ENCODE measurements at places on chromosomes 13 and 19.

DNA sequence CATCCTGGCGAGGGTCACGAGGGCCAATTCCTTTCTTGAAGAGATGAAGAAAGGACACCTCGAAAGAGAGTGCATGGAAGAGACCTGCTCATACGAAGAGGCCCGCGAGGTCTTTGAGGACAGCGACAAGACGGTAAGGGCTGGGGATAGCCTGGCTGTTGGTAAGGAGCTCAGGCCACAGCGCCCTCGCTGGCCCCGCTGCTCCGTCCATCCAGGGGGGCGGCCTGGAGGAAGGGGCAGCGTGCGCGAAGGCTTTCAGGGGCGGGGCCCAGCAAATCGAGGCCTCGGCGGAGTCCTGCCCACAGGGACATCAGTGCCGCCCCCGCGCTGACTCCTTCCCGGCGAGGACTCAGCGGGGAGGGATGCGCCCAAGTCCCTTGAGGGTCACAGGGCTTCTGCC, 6.9 kb downstream of the F10 start:
- no peaks in the 10 kb centered on the region for H3K4me1 ChIP-seq
- DNase-seq = no peak
- no peaks in the 10 kb centered on the region for H3K36me3 ChIP-seq
- H3K4me3 ChIP-seq = peak overlapping the region; percentile 60

- H3K27me3 ChIP-seq = no peaks in the 10 kb centered on the region
- no peak overlapping the region for H3K4me3 ChIP-seq
- H3K36me3 ChIP-seq = no peaks in the 10 kb centered on the region
- H3K27ac ChIP-seq = no peak overlapping the region
Measured at GRCh38 chr13:32409561-32410421, 18.1 kb downstream of the N4BP2L1 start.

GRCh38 chr19:13040232-13040947, 45.1 kb downstream of the NFIX start:
- no peak for DNase-seq
- H3K4me3 ChIP-seq = peak overlapping the region; percentile 25

DNA sequence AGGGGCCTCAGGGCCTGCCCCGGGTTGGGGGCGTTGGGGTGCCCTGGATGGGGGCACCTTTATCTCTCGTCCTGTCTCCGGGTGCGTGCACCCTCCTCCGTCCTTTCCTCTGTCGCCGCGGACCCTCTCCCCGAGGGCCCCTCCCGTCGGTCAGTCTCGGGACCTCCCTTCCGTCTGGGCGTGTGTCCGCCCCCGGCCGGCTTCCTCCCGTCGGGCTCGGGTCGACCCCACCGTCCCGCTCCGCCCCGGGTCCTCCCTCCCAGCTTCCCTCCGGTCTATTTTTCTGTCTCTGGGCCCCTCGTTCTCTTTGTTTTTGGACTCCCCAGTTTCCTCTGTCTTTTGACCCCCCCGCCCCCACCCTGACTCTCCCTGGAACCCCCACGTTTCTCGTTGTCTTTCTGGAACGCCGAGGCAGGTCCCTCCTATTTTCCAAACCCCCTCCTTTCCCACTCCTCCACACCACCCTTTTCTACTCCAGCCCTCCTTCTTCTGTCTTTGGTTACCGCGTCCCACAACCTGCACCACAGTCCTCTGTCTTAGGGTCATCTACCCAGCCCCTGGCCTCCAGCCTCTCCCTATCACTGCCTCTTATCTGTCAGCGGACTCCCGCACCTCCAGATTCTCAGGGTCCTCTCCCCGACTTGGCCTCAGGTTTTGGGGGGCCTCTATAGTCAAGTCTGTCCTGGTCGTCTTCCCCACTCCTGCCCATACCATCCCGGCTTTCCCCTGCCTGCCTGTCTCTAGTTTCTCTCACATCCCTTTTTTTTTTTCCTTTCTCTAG, 757 bp downstream of the EGLN2 start:
- H3K27me3 ChIP-seq = no peaks in the 10 kb centered on the region
- H3K36me3 ChIP-seq = peaks cover 3% of the 10 kb centered on the region
- peak overlapping the region; percentile 79 for H3K27ac ChIP-seq
- peak overlapping the region; percentile 91 for H3K4me3 ChIP-seq

- peak overlapping the region; percentile 15 for H3K27ac ChIP-seq
- H3K4me3 ChIP-seq = no peak overlapping the region
- peaks cover 54% of the 10 kb centered on the region for H3K4me1 ChIP-seq
- no peaks in the 10 kb centered on the region for H3K27me3 ChIP-seq
- H3K36me3 ChIP-seq = no peaks in the 10 kb centered on the region
Measured at GRCh38 chr13:98508685-98509084, 68.2 kb downstream of the STK24 start.

DNA sequence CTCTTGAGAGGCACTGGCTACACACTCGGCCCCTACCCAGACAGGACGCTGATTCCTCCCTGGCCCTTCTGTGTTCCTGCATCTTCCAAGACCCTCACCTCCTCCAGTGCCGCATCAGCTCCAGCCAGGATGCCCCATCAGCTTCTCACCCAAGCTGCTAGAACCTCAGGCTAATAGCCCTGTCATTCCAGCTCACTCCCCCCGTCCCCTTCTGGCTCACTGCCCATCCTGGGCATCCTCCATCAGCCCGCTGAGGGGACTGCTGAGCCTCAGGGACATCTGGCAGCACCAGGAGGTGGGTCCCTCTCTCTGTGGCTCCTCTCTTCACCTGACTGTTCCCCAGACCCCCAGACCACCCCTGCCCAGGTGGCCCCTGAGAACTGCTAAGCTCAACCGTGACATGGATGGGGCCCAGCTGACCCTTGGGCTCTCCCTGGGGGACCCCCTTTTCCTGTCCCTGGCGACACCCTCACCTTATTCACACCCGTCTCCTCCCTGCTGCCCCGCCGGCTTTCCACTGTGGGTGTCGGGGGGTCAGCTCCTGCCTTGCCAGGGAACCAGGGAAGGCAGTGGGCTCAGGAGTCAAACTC, 4.8 kb downstream of the FFAR3 start:
- no peaks in the 10 kb centered on the region for H3K27me3 ChIP-seq
- no peak overlapping the region for H3K4me3 ChIP-seq
- H3K4me1 ChIP-seq = no peaks in the 10 kb centered on the region
- no peaks in the 10 kb centered on the region for H3K36me3 ChIP-seq
- no peak overlapping the region for H3K27ac ChIP-seq

- no peak overlapping the region for H3K27ac ChIP-seq
- H3K36me3 ChIP-seq = no peaks in the 10 kb centered on the region
- no peak for DNase-seq
Measured at GRCh38 chr13:36912369-36912768, 7.7 kb downstream of the SMAD9 start.

- H3K27me3 ChIP-seq = no peaks in the 10 kb centered on the region
- no peak for DNase-seq
- H3K36me3 ChIP-seq = no peaks in the 10 kb centered on the region
- no peak overlapping the region for H3K4me3 ChIP-seq
- no peaks in the 10 kb centered on the region for H3K4me1 ChIP-seq
Measured at GRCh38 chr13:47112205-47112902, 215.5 kb upstream of the HTR2A start.

- no peaks in the 10 kb centered on the region for H3K36me3 ChIP-seq
- H3K4me1 ChIP-seq = peaks cover 56% of the 10 kb centered on the region
- no peak overlapping the region for H3K27ac ChIP-seq
- DNase-seq = no peak
Measured at GRCh38 chr19:18496980-18497256, 25.0 kb downstream of the ELL start.

GRCh38 chr13:20799726-20800416, 26.1 kb upstream of the EEF1AKMT1 start:
- no peak overlapping the region for H3K27ac ChIP-seq
- DNase-seq = no peak
- H3K4me1 ChIP-seq = peaks cover 8% of the 10 kb centered on the region
- no peaks in the 10 kb centered on the region for H3K27me3 ChIP-seq
- H3K4me3 ChIP-seq = no peak overlapping the region

- no peak for DNase-seq
- H3K4me3 ChIP-seq = no peak overlapping the region
- no peaks in the 10 kb centered on the region for H3K36me3 ChIP-seq
- H3K27ac ChIP-seq = no peak overlapping the region
- no peaks in the 10 kb centered on the region for H3K4me1 ChIP-seq
- H3K27me3 ChIP-seq = no peaks in the 10 kb centered on the region
Measured at GRCh38 chr13:109669234-109669612, 117.2 kb downstream of the IRS2 start.

DNA sequence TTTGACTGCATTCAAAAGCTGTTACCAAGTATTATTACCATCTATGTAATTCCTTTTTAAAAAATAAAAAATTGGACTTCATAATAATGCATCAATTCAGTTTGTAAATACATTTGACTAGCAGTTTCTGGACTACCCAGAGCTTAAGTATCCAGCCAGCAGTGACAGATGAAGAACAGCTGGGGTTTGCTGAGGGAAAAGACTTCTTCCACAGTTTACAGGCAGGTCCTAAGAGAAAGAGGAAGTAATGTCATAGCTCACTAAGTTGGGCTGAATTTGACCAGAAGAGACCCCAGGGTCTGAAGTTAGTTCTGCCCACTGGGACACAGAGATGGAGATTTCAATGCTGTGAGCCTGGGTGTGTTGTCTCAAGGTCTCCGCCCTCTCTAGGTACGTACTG, 96.4 kb downstream of the MBNL2 start:
- H3K4me3 ChIP-seq = no peak overlapping the region
- peaks cover 57% of the 10 kb centered on the region for H3K4me1 ChIP-seq
- no peaks in the 10 kb centered on the region for H3K27me3 ChIP-seq
- H3K36me3 ChIP-seq = no peaks in the 10 kb centered on the region
- H3K27ac ChIP-seq = no peak overlapping the region

DNA sequence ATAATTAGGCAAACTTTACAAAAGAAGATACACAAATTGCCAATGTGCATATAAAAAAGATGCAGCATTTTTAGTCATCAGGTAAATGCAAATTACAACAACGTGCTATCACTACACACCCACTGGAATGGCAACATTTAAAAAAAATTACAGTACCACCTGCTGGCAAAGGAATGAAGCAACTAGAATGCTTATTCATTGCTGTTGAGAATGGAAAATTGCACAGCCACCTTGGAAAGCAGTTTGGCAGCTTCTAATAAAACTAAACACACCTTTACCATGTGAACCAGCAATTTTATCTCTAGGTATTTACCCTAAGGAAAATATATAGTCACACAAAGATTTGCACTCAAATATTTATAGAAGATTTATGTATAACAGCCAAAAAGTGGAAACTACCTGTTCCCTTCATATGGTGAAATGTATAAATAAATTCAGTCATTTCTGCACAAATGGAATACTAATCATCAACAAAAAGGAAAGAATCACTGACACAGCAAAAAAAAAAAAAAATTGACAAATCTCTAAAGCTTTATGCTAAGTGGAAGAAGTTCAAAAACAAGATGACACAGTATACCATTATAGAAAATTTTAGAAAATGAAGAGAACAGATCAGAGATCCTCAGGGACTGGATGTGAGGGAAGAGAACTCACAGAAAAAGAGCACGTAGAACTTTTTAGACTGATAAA, 30.3 kb downstream of the OXGR1 start:
- H3K4me3 ChIP-seq = no peak overlapping the region
- H3K27ac ChIP-seq = no peak overlapping the region
- H3K27me3 ChIP-seq = no peaks in the 10 kb centered on the region
- no peak for DNase-seq
- no peaks in the 10 kb centered on the region for H3K4me1 ChIP-seq
- H3K36me3 ChIP-seq = no peaks in the 10 kb centered on the region

- no peak for DNase-seq
- H3K27me3 ChIP-seq = no peaks in the 10 kb centered on the region
- H3K27ac ChIP-seq = no peak overlapping the region
- H3K4me3 ChIP-seq = no peak overlapping the region
- no peaks in the 10 kb centered on the region for H3K36me3 ChIP-seq
Measured at GRCh38 chr13:35164324-35164932, 222.4 kb downstream of the NBEA start.

- no peaks in the 10 kb centered on the region for H3K27me3 ChIP-seq
- H3K27ac ChIP-seq = peak overlapping the region; percentile 100
- peak overlapping the region; percentile 60 for H3K4me3 ChIP-seq
- peaks cover 49% of the 10 kb centered on the region for H3K4me1 ChIP-seq
Measured at GRCh38 chr19:1243768-1244692, 2.5 kb downstream of the ATP5F1D start.

GRCh38 chr13:112481458-112481857, 105.3 kb downstream of the SPACA7 start:
- H3K4me3 ChIP-seq = no peak overlapping the region
- H3K27ac ChIP-seq = no peak overlapping the region
- H3K27me3 ChIP-seq = no peaks in the 10 kb centered on the region
- no peaks in the 10 kb centered on the region for H3K4me1 ChIP-seq
- H3K36me3 ChIP-seq = peaks cover 5% of the 10 kb centered on the region

DNA sequence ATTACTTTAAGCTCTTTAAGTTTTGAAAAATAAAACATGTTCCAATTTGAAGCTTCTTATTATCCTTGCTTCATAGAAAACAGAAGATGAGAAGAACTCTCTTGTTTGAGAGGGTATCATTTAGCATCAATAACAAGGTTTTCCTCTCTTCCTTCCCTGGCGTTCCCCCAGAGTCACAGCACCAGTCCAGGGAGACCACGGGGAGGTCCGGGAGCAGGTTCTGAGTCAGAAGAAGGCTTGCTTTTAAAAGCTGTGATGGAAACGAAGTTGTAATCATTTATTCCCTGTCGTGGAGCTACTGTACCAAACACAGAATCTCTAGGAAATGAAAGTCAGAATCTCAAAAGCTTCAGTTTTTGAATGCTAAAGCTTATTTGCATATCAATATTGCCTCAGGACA, 174.0 kb upstream of the LSM14A start:
- no peak for DNase-seq
- H3K27ac ChIP-seq = no peak overlapping the region
- H3K4me3 ChIP-seq = no peak overlapping the region
- H3K36me3 ChIP-seq = no peaks in the 10 kb centered on the region

GRCh38 chr13:105033999-105034398, 1501.5 kb downstream of the EFNB2 start:
- no peaks in the 10 kb centered on the region for H3K4me1 ChIP-seq
- DNase-seq = no peak
- H3K4me3 ChIP-seq = no peak overlapping the region
- no peak overlapping the region for H3K27ac ChIP-seq

DNA sequence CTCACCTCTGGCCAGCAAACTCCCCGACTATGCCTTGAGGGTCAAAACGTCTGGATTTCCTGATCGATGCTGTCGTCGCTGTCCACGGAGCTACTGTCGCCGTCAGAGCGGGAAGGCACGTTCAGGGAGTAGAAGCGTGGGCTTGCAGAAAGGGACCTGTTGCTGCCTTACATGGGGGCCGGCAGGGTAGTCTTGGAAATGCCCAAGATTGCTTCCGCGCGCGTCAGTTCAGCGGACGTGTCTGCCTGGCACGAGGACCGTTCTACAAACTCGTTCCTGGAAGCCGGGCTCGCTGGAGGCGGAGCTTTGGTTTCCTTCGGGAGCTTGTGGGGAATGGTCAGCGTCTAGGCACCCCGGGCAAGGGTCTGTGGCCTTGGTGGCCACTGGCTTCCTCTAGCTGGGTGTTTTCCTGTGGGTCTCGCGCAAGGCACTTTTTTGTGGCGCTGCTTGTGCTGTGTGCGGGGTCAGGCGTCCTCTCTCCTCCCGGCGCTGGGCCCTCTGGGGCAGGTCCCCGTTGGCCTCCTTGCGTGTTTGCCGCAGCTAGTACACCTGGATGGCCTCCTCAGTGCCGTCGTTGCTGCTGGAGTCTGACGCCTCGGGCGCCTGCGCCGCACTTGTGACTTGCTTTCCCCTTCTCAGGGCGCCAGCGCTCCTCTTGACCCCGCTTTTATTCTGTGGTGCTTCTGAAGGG, 15.4 kb downstream of the RB1 start:
- H3K4me1 ChIP-seq = peaks cover 7% of the 10 kb centered on the region
- H3K4me3 ChIP-seq = peak overlapping the region; percentile 66
- H3K27ac ChIP-seq = no peak overlapping the region

Data from thoracic aorta (tissue), 2 donors.